Astrocyte of the cerebellum (primary cell): ENCODE measurements at places on chromosomes 7 and 10.

- DNase-seq: no peak
Measured at GRCh38 chr10:11670381-11670780, 58.9 kb upstream of the USP6NL start.

GRCh38 chr10:131902211-131902610, 1.4 kb downstream of the PPP2R2D start:
- no peak for DNase-seq

DNA sequence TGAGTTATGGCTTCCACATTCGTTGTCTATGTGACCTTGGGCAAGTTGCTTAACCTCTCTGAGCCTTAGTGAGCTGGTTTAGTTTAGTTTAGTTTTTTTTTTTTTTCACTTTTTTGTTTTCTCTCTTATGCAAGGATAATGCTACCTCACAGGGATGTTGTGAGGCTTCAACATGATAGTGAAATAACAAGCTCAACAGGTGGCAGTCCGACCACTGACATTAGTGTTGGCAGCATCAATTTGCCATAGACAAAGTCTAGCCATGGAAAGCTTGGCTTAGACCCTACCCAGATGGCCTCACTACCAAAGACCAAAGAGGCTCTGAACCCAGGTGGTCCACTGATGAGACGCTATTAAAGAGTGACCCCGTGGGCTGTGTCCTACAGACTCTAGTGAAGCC, 27.2 kb upstream of the UNC5B start:
- no peak for DNase-seq

- no peak for DNase-seq
Measured at GRCh38 chr7:26856176-26856985, 8.0 kb downstream of the SKAP2 start.

DNA sequence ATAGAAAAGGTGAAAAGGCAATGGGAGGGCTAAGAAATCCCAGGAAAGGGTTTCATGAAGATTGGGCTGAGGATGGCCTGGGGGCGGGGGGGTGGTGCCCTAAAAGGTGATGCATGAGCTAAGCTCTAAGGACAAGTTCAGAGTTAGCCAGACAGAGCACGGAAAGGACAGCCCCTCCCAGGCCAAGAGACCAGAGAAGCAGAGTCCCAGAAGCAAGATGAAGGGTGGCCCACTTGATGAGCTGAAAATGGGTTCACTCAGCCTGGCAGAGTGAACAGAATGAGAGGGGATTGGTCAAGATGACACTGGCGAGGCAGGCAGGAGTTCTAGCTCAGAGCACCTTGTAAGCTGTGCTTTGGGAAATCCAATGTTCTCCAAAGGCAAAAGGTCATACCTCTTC, 89.4 kb upstream of the GPR26 start:
- DNase-seq: no peak

DNA sequence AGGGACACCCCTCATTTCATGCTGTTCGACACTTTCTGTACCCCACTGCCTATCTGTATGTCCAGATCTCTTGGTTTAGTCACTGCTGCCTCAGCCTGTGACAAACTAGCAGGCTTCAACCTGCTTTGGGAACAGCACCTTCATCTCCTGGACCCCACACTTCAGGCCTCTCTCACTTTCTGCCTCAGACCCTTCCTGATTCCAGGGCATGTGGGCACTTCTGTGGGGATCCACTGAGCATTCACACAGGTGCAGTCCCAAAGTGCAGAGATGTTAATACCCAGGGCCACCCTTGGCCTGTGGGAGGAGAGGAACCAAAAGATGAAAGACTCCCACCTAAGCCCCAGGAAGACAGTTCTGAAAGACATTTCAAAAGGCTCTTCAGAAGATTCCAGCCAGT, 29.4 kb upstream of the C10orf71 start:
- DNase-seq: no peak

DNA sequence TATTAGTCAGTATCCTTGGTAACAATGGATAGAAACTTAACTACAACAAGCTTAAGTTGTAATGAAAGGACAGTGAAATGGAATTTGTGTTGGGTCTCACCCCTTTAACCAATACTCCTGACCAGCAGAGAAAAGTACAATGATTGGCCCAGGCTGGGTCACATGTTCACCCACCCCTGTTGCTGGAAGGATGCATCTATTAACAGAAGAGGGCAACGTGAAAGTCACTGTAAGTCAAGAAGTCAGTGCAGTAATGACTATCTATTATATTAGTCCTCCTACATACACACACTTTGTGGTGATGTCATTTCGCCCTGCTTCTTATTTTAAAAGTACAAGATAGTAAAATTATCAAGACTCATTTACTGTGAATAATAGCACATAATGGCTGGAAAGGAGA, 16.2 kb downstream of the PNLIPRP2 start:
- DNase-seq: no peak
